Activated naive CD4-positive, alpha-beta T cell treated with Interleukin-2 at 50 U/mL for 16 hours (primary cell): ENCODE measurements at places on chromosomes 2 and 18.

- no peak for DNase-seq
These were observed 104.6 kb downstream of the RTN4 start for GRCh38 chr2:54945391-54946219.

DNA sequence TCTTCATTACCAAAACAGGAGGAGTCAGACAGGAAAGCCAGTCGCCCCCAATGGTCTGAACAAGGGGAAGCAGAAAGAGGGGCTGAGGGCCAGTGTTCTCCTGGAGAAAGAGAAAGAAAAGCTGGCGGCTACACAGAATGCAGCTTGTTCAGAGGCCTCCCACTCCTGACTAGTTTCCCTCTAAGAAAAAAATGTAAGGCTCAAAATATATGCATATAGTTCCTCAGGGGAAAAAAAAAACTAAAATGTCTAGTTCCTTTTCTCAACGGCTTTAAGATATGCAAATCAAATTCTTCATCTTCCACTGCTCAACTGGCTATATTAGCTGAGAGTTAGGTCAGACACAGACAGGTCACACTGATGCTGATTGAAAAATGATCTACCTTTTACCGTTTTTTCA is 18.6 kb downstream of the MBOAT2 start:
- DNase-seq = no peak

GRCh38 chr2:67917332-67918054 is 145.3 kb downstream of the C1D start:
- no peak for DNase-seq

DNA sequence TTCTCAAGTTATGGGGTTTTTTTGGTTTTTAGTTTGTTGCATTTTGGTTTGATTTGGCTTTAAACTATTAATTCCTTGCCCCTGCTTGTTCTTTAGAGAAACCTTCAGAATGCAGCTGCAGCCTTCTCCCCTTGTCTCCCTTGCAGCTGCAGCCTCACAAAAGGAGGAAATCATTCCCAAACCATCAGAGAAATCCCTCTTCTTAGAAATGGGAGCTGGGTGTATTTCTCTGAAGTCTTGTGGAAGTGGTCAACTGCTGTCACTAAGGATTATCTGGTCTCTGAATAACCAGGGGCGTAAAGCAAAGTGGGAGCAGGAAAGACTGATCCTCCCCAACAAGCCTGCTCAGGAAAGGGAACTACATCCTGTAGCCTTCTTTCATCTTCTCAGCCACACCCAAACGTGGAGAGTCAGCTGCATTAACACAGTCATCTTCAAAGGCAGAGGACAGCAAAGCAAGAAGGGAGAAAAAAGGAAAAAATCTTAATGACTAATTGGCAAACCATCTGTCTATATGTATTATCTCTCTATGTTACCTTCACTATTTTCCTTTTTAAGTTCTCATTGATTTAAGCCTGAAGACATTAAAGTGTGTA is 1834.1 kb upstream of the PIK3C3 start:
- no peak for DNase-seq

DNA sequence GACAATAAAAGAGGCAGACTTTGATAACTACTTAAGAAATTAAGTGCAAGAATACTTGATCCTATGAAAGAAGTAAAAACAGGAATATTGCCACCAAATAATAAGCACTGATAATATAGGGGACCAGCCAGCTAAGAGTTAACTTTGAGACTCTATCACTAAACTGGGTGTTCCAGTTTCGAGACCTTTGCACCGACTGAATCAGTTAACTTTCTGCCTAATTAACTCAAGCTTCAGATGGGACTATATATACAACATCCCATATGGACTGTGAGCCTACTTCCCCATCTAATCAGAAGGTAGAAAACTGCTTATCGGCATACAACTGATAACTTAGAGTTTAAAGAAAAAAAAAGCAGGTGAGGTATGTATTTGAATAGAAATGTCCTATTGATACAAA is 25.8 kb upstream of the SLC9A2 start:
- no peak for DNase-seq

DNA sequence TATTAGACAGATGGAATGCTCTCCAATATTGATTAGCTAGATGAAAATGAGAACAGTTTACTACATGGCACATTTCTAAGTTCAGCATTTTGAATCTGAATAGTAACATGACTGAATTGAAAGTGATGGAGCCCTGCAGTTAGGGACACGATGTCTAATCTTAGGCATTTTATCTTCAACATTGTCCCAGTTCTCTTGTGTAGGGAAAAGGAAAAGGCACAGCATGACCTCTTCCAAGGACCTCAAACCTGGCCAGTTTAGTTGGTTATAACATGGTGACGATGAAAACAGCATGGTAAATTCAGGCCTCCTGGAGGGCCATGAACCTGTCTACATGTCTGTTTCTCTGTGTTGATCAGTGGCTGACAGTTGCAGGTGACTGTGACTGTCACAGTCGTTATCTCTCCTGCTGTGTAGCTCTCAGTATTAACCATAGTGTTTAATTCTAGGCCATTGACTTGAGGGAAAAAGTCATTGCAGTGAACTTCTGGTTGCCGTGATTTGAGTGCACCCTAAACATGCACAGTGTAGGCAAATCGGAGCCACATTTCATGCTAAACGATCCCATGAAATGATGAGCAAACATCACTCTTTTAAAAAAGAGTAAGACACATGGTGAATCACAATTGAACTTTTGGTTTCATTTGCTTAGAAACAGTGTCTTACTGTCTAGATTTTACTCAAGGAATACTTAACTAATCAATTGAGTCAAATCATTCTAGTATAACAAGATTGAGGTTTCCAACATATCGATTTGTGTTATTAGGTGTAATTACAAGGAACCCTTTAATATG is 129.7 kb downstream of the PHLPP1 start:
- peak; percentile 47 for DNase-seq

GRCh38 chr2:65436169-65436823 is 3.9 kb upstream of the SPRED2 start:
- peak; percentile 29 for DNase-seq

DNA sequence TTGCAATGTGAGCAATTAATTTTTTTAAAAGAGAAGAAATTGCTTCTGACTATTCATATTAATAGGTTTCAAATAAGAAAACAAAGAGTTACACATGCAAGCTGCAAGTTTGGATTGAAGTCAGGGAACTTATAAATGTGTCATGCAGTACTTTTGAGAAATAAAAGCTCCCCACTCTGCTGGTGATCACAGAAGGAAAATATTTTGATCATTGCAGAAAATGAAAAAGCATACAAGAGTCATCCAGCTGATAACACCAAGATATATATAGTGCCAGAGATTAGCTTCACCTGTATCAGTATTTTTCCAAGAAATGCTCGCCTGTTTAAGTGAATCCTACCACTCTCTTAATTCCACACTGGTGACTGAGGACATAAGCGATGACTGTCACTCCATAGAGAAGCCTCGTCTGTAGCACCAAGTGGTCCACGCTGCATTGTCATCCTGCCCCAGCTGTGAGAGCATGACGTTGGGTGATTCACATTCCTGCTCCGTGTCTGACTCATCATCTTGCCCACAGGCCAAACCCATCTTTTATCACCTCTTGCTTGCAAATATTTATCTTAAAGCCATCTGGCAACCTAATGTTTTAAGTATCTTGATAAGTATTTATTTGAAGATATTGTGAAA is 178.0 kb downstream of the ASXL3 start:
- no peak for DNase-seq

DNA sequence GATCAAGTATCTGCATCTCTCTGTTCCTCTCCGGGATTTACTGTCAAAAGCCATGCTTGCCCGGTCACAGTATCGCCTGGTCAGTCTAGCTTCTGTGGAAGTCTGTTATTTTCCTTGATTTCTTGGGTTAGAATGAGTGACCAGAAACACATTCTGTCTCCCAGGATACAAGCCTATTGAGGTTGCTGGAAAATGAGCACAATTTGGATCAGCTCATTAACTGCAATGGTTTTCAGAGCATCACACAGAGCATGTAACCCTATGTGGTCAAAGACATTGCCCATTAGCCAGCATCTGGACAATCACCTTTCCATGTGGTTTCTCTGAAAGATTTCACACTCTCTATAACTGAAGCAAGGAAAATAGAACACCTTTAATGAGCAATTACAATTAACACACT is 124.2 kb upstream of the FAM98A start:
- DNase-seq = no peak

DNA sequence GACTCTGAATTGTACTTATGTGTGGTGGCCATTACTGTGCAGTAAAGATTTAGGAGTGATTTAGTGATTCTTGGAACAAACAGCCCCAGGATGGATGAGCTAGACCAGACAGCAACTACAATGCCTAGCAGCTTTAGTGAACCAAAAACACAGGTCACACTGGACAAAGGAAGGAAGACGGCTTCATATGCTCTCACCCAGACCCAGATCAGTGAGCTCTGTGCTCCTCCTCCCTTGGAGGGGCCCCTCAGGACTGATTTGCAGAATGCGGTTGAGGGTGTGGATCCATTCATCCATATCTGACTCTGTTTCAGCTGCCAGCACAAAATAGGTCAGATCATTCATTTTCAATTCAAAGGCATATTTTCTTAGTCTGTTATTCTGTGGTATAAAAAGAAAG is 159.7 kb upstream of the CCDC195 start:
- no peak for DNase-seq

- no peak for DNase-seq
These were observed 60.8 kb downstream of the SLC66A2 start for GRCh38 chr18:79890674-79891073.

GRCh38 chr2:7881063-7881462 is 800.8 kb upstream of the ID2 start:
- no peak for DNase-seq

- DNase-seq = no peak
These were observed 200.5 kb downstream of the TNS1 start for GRCh38 chr2:217802266-217802665.

DNA sequence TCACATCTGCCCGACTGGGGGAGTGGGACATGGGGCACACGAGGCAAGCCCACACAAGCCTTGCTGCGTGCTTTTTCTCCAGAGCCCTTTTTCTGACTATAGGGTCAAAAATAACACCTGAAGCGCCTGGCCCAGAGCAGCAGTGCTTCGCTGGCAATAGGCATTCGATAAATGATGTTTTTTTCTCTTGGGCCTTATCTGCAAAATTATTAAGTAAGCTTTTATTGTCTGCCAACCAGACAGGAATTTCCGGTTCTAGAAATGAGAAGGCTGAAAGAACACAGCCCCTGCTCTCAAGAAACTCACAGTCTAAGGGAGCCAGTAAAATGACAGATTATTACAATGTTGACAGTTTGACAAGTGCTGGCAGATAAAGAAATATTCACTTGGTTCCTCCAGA is 2.7 kb upstream of the TMBIM1 start:
- DNase-seq = no peak

- DNase-seq = no peak
These were observed 879.8 kb upstream of the PIK3C3 start for GRCh38 chr18:41075212-41075611.

GRCh38 chr2:143452817-143453451 is 323.7 kb downstream of the ARHGAP15 start:
- DNase-seq = peak; percentile 35

GRCh38 chr18:38458698-38459097 is 893.1 kb upstream of the CELF4 start:
- DNase-seq = no peak
